ENCODE measurements at places on chromosomes 3 and 15. TPM values are rescaled to one million over a fixed set of nuclear protein-coding genes. Genes with fewer than 3 reads are reported as not detected.
A peak's percentile ranks its signal among the peaks of the same experiment; 100 is the strongest.

- DNase-seq = no peak
- no peaks in the 10 kb centered on the region for H3K36me3 ChIP-seq
- no peak overlapping the region for H3K27ac ChIP-seq
- H3K4me1 ChIP-seq = peaks cover 9% of the 10 kb centered on the region
Observed at GRCh38 chr3:39637807-39638206, 170.3 kb downstream of the MOBP start.

DNA sequence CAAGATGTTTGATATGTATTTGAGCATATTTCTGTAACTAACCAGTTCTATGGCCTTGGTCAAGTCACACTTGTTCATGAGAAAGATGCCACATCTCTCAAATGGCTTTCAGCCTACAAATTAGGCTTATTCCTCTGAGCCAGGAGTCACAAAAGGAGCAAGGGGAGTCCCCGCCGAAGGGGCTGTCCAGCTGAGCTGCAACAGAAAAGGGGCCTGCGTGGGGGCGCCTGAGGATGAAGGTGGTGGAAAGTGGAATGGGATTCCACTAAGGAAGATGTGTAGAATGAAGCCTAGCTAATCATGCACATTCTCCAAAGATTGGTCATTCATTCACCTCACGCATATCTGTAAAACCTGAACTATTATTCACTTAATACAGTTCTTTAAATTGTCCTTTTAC lies 19.1 kb downstream of the ALDH1L1 start:
- H3K27me3 ChIP-seq = peaks cover 30% of the 10 kb centered on the region
- no peak overlapping the region for H3K4me3 ChIP-seq
- DNase-seq = no peak
- no peak overlapping the region for H3K27ac ChIP-seq

Gene GRAMD1C
- total RNA-seq = 2.3 TPM

DNA sequence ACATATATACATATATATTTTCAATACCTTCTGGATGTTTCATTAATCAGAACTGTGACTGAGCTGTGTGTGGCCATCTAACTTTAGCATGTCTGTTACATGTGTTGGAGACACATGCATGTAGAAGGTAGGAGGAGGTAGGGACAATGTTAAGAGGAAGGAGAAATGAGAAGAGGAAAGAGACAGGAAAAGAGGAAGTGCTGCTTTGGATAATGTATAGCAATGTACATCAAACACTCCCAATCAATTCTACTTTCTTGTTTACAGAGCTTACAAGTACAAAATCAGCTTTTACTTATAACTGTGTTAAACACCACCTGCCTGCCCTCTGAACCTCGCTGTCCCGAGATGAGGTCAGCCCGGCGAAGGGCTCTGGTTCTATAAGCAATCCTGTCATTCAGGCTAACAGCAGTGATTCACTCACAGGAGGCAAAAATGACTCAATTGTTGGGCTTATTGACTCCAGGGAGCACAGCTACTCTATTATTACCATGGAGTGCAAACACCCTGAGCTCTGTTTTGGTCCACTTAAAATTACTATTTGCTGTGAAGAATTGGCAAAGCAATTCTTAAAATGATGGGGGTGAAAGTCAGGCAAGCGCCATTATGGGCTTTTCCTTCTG lies 188.9 kb downstream of the MEIS2 start:
- H3K4me1 ChIP-seq = no peaks in the 10 kb centered on the region
- no peak overlapping the region for H3K4me3 ChIP-seq
- no peaks in the 10 kb centered on the region for H3K27me3 ChIP-seq
- no peak for DNase-seq

Gene DUOX1
- total RNA-seq = not detected

DNA sequence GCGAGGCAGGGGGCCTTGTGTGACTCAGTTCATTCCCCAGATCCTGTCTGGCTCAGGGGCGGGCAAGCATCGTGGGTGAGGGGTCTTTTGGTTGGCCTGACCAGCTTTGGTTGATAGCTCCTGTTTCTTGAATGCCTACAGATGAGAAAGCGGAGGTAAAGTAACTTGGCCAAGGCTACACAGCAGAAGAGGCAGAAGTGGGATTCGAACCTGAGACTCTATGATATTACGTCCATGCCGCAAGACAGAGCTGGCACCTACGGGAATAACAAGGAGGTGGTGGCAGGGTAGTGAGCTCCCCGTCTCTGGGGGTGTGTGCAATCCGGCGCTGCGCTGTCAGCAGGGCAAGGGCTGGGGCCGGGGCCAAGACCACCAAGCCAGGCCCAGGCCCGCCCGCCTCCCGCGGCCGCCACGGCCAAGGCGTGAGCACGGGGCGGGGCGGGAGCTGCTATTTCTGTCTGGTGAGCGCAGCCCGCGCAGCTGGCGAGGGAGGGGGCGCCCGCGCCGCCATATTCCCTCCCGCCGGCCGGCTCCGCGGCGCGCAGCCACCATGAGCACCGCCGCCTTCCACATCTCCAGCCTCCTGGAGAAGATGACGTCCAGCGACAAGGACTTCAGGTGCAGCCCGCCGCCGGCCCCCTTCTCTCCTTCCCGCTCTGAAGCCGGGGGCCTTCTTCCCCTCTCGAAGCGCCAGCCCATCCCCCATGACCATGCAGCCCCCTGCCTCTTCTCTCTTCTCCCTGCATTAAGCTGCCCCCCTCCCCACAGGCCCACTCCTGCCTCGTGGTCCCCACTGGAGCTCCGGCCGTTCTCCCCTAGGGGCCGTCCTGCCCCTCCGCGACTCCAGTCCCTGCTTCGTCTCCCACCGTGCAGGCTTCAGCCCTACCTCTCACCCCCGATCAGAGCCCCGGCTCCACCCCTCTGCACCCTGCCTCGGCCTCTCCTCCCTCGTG lies at the start of gene CAND2:
TSS of gene CAND2 (plus strand) at position 510 of the 953 bp plus-strand sequence. CDS start at position 551, 41 bp downstream.
- DNase-seq = no peak
- H3K4me1 ChIP-seq = peaks cover 15% of the 10 kb centered on the region
- no peaks in the 10 kb centered on the region for H3K27me3 ChIP-seq
- peak within 1 kb of the TSS; percentile 84 for H3K27ac ChIP-seq
- peak within 1 kb of the TSS; percentile 88 for H3K4me3 ChIP-seq

Gene UQCC5
- 13.7 TPM for total RNA-seq

- DNase-seq = no peak
- peak overlapping the region; percentile 52 for H3K4me3 ChIP-seq
- peaks cover 25% of the 10 kb centered on the region for H3K27me3 ChIP-seq
- H3K36me3 ChIP-seq = peaks cover 8% of the 10 kb centered on the region
- no peak overlapping the region for H3K27ac ChIP-seq
Observed at GRCh38 chr3:13281507-13282357, 138.4 kb downstream of the NUP210 start.

- peaks cover 53% of the 10 kb centered on the region for H3K4me1 ChIP-seq
- peak overlapping the region; percentile 84 for H3K27ac ChIP-seq
- no peak overlapping the region for H3K4me3 ChIP-seq
- peaks cover 26% of the 10 kb centered on the region for H3K36me3 ChIP-seq
- DNase-seq = no peak
- no peaks in the 10 kb centered on the region for H3K27me3 ChIP-seq
Observed at GRCh38 chr3:146072061-146072460, 88.9 kb downstream of the PLOD2 start.

Gene SV2B
- total RNA-seq = not detected

- H3K4me3 ChIP-seq = no peak overlapping the region
- H3K27ac ChIP-seq = no peak overlapping the region
- no peak for DNase-seq
- H3K4me1 ChIP-seq = peaks cover 35% of the 10 kb centered on the region
- H3K27me3 ChIP-seq = no peaks in the 10 kb centered on the region
Observed at GRCh38 chr3:52195823-52196331, 2.1 kb upstream of the ALAS1 start.

DNA sequence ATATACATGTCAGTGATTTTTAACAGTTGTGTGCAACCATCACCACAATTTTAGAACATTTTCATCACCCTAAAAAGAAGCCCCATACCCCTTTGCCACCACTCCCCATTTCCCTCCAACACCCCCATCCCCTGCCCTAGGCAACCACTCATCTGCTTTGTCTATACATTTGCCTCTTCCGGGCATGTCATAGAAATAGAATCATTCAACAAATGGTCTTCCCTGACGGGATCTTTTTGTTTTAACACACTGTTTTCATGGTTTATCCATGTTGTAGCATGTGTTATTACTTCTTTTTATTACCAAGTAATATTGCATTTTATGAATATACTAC lies 4.0 kb downstream of the VILL start:
- peaks cover 22% of the 10 kb centered on the region for H3K4me1 ChIP-seq
- H3K4me3 ChIP-seq = peak overlapping the region; percentile 75
- H3K27ac ChIP-seq = no peak overlapping the region
- no peaks in the 10 kb centered on the region for H3K36me3 ChIP-seq

GRCh38 chr3:114846252-114846651 lies 300.8 kb downstream of the ZBTB20 start:
- H3K27ac ChIP-seq = peak overlapping the region; percentile 88
- H3K4me3 ChIP-seq = no peak overlapping the region
- no peaks in the 10 kb centered on the region for H3K36me3 ChIP-seq
- no peaks in the 10 kb centered on the region for H3K27me3 ChIP-seq

Gene VPS8
- 53.7 TPM for total RNA-seq

GRCh38 chr3:169945313-169945712 lies 21.3 kb upstream of the SEC62 start:
- peaks cover 5% of the 10 kb centered on the region for H3K4me1 ChIP-seq
- peaks cover 6% of the 10 kb centered on the region for H3K27me3 ChIP-seq
- no peaks in the 10 kb centered on the region for H3K36me3 ChIP-seq

Gene CPLX3
- not detected for total RNA-seq

- no peaks in the 10 kb centered on the region for H3K4me1 ChIP-seq
- DNase-seq = no peak
- H3K27ac ChIP-seq = no peak overlapping the region
- no peaks in the 10 kb centered on the region for H3K27me3 ChIP-seq
Observed at GRCh38 chr3:152853196-152853595, 18.3 kb downstream of the P2RY1 start.

Gene MINAR1
- total RNA-seq = 4.0 TPM

Gene TMC3
- not detected for total RNA-seq

DNA sequence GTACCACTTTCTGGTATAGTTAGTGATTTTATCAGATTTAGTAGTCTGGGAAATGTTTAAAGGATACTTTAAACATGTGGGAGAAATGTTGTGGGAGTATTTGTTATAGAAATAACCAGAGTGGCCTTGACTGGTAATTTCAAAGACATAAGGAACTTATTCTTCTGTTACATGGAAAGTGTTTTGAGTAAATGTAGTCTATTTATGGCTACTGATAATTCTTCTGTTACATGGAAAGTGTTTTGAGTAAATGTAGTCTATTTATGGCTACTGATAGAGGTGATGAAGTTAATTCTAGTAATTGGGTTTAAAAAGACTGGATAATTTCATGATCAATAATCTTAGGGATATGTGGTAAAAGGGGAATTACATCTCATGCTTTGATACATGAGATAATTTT lies 17.7 kb downstream of the REC114 start:
- H3K27ac ChIP-seq = no peak overlapping the region
- H3K4me1 ChIP-seq = no peaks in the 10 kb centered on the region
- no peaks in the 10 kb centered on the region for H3K36me3 ChIP-seq
- H3K4me3 ChIP-seq = no peak overlapping the region

- peaks cover 4% of the 10 kb centered on the region for H3K36me3 ChIP-seq
- H3K4me1 ChIP-seq = peaks cover 4% of the 10 kb centered on the region
- no peak overlapping the region for H3K4me3 ChIP-seq
Observed at GRCh38 chr15:34688699-34689098, 66.1 kb downstream of the GJD2 start.

Gene CCNDBP1
- total RNA-seq = 37.9 TPM

GRCh38 chr15:40957581-40958051 lies 4.3 kb downstream of the CHAC1 start:
- no peak for DNase-seq
- peak overlapping the region; percentile 29 for H3K4me3 ChIP-seq
- no peaks in the 10 kb centered on the region for H3K27me3 ChIP-seq
- H3K27ac ChIP-seq = peak overlapping the region; percentile 72
- peaks cover 66% of the 10 kb centered on the region for H3K4me1 ChIP-seq

GRCh38 chr3:14691239-14691638 lies 16.3 kb downstream of the C3orf20 start:
- H3K4me1 ChIP-seq = no peaks in the 10 kb centered on the region
- H3K36me3 ChIP-seq = no peaks in the 10 kb centered on the region
- H3K27me3 ChIP-seq = peaks cover 27% of the 10 kb centered on the region

GRCh38 chr3:170760174-170760526 lies 109.8 kb downstream of the RPL22L1 start:
- H3K36me3 ChIP-seq = no peaks in the 10 kb centered on the region
- no peak overlapping the region for H3K4me3 ChIP-seq
- no peak overlapping the region for H3K27ac ChIP-seq
- DNase-seq = no peak
- no peaks in the 10 kb centered on the region for H3K27me3 ChIP-seq

GRCh38 chr3:12489832-12490231 lies 5.6 kb downstream of the TSEN2 start:
- peaks cover 16% of the 10 kb centered on the region for H3K4me1 ChIP-seq
- peak overlapping the region; percentile 24 for H3K27ac ChIP-seq
- H3K36me3 ChIP-seq = peaks cover 3% of the 10 kb centered on the region
- DNase-seq = no peak
- H3K27me3 ChIP-seq = no peaks in the 10 kb centered on the region
- no peak overlapping the region for H3K4me3 ChIP-seq

Gene NEDD4
- 28.4 TPM for total RNA-seq

Gene PLA2G4E
- not detected for total RNA-seq

GRCh38 chr3:186653080-186653707 lies 12.6 kb upstream of the HRG start:
- peaks cover 29% of the 10 kb centered on the region for H3K27me3 ChIP-seq
- no peaks in the 10 kb centered on the region for H3K36me3 ChIP-seq
- H3K4me1 ChIP-seq = no peaks in the 10 kb centered on the region
- no peak overlapping the region for H3K27ac ChIP-seq
- no peak overlapping the region for H3K4me3 ChIP-seq
- no peak for DNase-seq

- no peaks in the 10 kb centered on the region for H3K4me1 ChIP-seq
- no peak overlapping the region for H3K27ac ChIP-seq
- DNase-seq = no peak
- no peaks in the 10 kb centered on the region for H3K36me3 ChIP-seq
- no peak overlapping the region for H3K4me3 ChIP-seq
- H3K27me3 ChIP-seq = peaks cover 5% of the 10 kb centered on the region
Observed at GRCh38 chr15:87944050-87944449, 312.5 kb downstream of the NTRK3 start.

Gene MORC1
- not detected for total RNA-seq

- no peaks in the 10 kb centered on the region for H3K36me3 ChIP-seq
- H3K4me1 ChIP-seq = peaks cover 16% of the 10 kb centered on the region
- no peak overlapping the region for H3K27ac ChIP-seq
- no peaks in the 10 kb centered on the region for H3K27me3 ChIP-seq
- H3K4me3 ChIP-seq = no peak overlapping the region
- DNase-seq = no peak
Observed at GRCh38 chr3:15294929-15295328, 37.5 kb downstream of the SH3BP5 start.

GRCh38 chr15:75688831-75689230 lies 23.8 kb downstream of the CSPG4 start:
- H3K27me3 ChIP-seq = no peaks in the 10 kb centered on the region
- no peak overlapping the region for H3K27ac ChIP-seq
- H3K4me3 ChIP-seq = no peak overlapping the region
- DNase-seq = no peak
- H3K4me1 ChIP-seq = peaks cover 39% of the 10 kb centered on the region

- no peak for DNase-seq
- peaks cover 12% of the 10 kb centered on the region for H3K27me3 ChIP-seq
- H3K4me1 ChIP-seq = peaks cover 4% of the 10 kb centered on the region
- H3K36me3 ChIP-seq = peaks cover 1% of the 10 kb centered on the region
Observed at GRCh38 chr3:195025056-195025883, 245.7 kb downstream of the XXYLT1 start.

GRCh38 chr15:96038650-96039049 lies 291.9 kb upstream of the NR2F2 start:
- DNase-seq = no peak
- no peak overlapping the region for H3K4me3 ChIP-seq
- peaks cover 24% of the 10 kb centered on the region for H3K4me1 ChIP-seq
- H3K27me3 ChIP-seq = peaks cover 4% of the 10 kb centered on the region
- peaks cover 1% of the 10 kb centered on the region for H3K36me3 ChIP-seq
- no peak overlapping the region for H3K27ac ChIP-seq

Measured in chondrocyte (in vitro differentiated cells).